Activated CD4-positive, alpha-beta T cell treated with anti-CD3 and anti-CD28 coated beads, Interleukin-2, amount 50 U/mL, for 48 hours (primary cell): ENCODE measurements at places on chromosomes 1 and 21.

GRCh38 chr1:95496773-95497172 lies 262.8 kb downstream of the RWDD3 start:
- DNase-seq = no peak

GRCh38 chr21:44444286-44444931 lies 10.9 kb upstream of the LRRC3 start:
- DNase-seq = no peak

GRCh38 chr1:91189096-91189495 lies 167.3 kb upstream of the ZNF644 start:
- no peak for DNase-seq

DNA sequence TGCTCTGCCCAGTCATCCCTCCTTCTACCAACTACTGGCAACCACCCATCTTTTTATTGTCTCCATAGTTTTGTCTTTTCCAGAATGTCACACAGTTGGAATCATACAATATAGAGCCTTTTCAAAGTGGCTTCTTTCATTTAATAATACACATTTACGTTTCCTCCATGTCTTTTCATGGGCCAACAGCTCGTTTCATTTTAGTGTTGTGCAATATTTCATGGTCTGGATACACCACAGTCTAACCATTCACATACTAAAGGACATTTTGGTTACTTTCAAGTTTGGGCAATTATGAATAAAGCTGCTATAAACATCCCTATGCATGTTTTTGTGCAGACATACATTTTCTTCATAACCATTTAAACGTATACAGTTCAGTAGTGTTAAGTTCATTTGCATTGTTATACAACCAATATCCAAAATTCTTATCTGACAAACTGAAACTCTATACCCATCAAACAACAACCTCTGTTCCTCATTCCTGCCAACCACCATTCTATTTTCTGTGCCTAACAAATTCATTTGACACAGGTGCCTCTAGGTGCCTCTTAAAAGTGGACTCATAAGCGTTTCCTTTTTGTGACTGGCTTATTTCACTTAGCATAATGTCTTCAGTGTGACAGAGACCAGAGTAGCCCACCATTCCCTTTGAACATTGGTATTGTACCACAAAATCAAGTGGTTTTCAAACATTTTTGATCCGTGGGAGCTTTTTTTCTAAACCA lies 138.1 kb downstream of the NR5A2 start:
- DNase-seq = no peak

DNA sequence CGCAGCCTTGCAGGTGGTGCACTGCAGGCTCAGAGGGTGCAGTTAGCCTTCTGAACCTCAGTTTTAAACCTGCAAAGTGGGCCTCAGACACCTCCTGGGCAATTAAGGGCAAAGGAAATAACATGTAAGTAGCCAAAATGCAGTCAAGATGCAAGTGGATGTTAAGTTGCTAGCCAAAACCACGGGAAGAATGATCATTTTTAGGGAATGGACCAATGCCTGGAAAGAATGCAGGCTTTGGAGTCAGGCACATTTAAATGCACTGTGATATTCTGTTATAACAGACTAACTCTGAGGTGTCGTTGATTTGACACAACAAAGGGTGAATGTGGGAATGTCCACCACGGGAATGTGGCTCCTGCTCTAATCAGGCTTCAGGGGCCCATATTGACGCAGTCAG lies 57.9 kb upstream of the PTGFRN start:
- no peak for DNase-seq

- DNase-seq = no peak
Measured at GRCh38 chr1:158679289-158679688, 7.2 kb downstream of the SPTA1 start.

- no peak for DNase-seq
Measured at GRCh38 chr1:15326691-15327588, 79.9 kb downstream of the FHAD1 start.

- DNase-seq = no peak
Measured at GRCh38 chr1:205076245-205076761, 8.0 kb downstream of the TMEM81 start.

DNA sequence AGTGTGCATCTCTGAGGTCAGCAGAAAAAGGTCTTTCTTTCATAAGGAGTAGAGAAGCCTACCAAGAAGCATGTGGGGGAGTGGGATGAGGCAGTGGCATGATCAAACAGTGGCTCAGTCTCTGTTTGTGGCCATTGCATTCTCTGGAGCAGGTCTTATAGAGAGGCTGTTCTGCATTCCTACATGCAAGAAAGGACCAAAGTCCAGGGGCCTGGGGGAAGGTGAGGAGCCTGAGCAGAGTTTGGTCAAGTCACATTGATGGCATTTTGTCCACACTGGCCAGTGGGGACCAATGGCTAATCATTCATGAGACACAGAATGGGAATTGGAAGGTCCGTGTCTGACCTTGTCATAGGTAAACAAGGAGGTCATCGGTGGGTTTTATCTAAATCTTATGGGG lies 25.4 kb downstream of the MAP10 start:
- no peak for DNase-seq

DNA sequence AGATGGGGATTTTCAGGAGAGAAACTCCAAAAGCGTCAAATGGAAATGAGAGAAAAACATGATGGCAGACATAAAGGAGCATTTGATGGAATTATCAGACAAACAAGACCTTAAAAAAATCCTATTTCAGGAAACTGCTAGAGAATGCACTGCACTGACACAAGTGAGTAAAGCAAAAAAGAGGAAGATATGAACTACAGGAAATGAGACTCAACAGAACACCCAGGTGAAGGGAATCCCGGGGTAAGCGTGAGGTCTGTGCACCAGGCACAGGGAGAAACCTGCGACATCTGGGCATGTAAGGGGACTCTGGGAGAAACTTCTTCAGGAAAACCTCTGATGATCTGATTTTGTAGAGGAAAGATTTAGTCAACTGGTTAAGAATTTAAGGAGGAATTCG lies 2.8 kb downstream of the TARBP1 start:
- DNase-seq = no peak

- DNase-seq = no peak
Measured at GRCh38 chr21:16086936-16087335, 357.2 kb downstream of the USP25 start.

GRCh38 chr1:40041466-40041838 lies 923 bp downstream of the CAP1 start:
- no peak for DNase-seq

- DNase-seq = no peak
Measured at GRCh38 chr21:29293495-29293894, 5.2 kb upstream of the BACH1 start.

DNA sequence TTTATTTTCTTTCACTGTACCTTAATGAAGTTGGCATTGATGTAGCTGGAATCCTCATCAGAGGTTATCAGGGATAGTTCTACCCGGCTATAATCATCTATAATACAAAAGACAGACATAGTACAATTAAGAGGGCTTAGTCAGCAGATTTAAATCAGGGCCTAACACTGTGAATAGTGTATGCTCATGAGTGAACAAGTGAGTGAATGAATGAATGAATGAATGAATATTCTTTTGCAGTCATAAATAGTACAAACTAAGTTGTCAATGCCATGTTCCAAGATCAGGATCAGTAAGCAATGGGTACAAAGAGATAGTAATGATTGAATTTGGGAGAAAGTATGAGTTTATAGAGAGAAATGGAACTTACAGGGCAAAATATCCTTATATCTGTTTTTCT lies 12.5 kb downstream of the PTPN22 start:
- no peak for DNase-seq

GRCh38 chr1:168911370-168911769 lies 182.4 kb upstream of the DPT start:
- no peak for DNase-seq

- DNase-seq = no peak
Measured at GRCh38 chr1:99305626-99306025, 41.3 kb downstream of the PLPPR4 start.

DNA sequence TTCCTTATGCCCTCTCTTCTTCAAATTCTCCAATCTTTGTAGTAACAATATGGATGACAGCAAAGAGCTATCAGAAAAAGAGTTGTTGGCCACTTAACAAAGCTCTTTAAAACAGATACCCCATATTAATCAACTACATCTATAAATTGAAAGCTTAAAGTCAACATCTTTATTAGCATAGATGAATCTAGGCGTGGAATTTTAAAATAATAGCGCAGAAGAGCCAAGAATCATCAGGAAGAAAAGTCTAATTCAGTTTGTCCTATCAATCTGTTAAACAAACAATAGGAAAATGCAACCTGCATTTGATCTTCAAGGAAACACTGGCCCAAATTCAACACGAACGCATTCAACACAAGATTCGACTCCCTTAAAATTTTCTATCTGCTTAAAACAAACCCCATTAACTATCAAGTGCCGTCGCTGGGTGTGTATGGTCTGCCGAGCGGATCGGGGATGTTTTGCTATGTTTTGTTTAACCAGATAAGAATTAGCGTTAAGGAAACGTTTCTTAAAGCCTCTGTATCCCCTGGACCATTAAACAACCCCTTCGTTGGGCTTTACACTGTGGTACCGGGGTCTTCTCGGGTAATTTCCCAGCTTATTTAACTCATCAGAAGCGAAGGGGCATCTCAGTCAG lies 1.0 kb downstream of the LYST start:
- DNase-seq = no peak

DNA sequence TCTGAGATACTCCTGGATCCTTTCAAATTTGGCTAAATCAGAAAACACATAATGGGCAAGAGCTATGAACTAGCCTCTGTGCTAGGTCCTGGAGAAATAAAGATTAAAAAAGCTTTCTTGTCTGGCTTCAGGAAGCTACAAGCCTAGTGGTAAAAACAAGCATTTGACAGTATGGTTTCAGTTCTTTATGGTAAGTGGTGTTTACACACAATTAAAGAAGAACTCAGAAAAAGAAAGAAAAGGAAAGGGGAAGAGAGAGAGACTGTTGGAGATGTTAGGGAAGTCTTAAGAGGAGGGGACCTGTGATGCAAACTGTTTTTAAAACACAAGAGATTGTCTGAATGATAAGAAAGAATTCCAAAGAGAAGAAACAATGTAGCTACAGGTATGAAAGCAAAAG lies 1.8 kb downstream of the OR10J1 start:
- no peak for DNase-seq

- no peak for DNase-seq
Measured at GRCh38 chr1:175034775-175035174, 11.6 kb upstream of the MRPS14 start.

- DNase-seq = no peak
Measured at GRCh38 chr1:211619033-211619996, 40.4 kb upstream of the SLC30A1 start.

DNA sequence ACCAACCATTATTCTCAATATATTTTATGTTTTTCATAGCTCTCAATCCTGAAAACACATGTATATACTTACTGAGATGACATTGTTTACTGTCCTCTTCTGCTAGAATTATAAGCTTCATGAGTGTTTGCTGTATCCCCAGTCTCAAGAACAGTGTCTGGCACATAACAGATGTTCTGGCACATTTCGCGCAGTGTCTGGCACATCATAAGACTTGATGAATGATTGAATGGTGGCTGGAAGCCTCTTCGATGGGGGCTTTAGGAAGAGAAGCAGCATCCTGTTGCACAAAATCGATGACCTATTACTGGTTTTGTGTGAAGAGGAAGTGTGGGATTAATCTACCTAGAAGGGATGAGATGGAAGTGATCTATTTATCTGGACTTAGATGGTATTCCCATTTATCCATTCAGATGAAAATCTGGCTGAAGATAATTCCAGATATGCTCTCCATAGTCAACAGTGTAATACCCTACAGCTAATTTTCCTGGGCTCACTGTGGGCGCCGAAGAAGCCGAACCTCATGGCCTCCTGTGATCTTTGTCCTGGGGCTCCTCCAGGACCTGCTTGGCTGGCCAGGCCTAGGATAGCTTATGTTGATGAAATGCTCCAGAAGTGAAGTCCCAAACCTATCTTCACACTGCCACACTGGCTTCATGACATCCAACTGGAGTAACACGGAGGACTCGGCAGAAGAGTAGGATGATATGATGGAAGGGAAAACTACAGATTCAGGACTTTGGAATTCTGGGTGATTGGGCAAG lies 26.5 kb downstream of the CD34 start:
- DNase-seq = no peak

- DNase-seq = no peak
Measured at GRCh38 chr1:19205403-19205802, 4.7 kb downstream of the UBR4 start.

DNA sequence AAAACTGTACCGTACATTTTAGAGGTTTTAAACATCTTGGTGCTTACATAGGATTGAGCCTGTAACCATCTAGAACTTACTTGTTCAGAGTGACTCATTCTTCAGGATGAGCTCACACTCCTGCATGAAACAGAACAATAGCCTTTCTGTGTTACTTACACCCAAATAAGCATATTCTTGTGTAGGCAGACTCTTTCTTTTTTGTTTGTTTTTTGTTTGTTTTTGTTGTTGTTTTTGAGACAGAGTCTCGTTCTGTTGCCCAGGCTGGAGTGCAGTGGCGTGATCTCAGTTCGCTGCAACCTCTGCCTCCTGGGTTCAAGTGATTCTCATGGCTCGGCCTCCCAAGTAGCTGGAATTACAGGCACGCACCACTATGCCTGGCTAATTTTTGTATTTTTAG lies 3.8 kb upstream of the CA6 start:
- no peak for DNase-seq

GRCh38 chr1:101312147-101312546 lies 75.3 kb downstream of the S1PR1 start:
- DNase-seq = no peak

DNA sequence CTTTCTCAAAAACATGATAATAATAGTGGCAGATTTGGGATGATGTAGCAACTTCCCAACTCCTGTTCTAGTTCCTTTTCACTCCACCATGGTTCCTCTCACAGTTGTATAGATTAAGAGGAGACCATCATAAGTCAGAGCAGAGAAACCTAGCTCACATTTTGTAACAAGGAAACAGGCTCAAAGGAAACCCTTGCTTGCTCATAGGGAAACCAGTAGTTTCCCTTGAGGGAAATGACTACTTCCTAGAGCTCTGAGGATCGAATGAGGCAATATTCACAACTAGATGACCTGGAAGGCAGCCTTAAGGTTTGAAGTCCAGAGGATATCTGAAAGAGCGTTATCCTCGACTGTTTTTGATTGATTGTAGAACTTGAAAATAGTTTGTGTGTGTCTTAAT lies 76.1 kb upstream of the C8B start:
- no peak for DNase-seq

DNA sequence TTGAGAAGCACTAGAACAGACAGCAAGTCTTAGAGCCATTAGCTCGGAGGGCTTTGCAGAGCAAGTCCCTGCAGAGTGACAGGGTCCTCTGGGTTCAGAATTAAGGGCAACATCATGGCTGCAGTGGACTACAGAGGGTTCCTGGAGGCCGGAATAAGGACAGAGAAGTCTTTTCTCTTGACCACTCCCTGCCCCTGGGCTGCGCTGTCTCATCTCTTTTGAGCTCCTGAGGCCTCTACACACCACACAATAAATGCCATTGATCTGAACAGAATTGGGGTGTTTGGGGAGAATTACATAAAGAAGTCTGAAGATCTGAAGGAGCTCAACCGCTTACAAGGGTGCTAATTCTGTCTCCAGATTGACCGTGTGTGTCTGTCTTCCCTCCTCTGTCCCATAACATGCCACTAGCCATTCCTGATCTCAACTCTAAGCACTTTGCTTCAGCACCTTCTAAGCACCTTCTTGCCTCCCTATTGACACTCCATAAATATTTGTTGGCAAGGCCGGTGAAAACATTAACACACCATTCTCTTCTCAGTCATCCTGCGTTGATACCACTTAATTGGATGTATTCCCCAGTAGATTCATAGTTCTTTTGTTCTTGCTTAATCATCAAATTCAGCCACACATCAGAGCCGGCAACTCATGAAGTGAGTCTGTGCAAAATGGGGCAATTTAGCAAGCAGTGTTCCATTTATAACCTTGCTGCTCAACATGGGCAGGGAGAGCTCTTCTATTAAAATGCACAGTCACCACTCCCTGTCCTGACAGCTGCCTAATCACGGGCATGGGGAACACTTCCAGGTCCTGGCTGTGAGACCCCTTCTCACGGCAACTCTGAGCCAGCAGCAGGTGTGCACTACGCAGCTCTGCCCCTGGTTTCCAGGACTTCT lies 49.7 kb downstream of the NMNAT2 start:
- no peak for DNase-seq
